Kidney epithelial cell (primary cell): ENCODE measurements at places on chromosomes 11 and 22. TPM values are rescaled to one million over a fixed set of nuclear protein-coding genes. Genes with fewer than 3 reads are reported as not detected.

Gene NCR3LG1
- total RNA-seq = 10.1 and 11.4 TPM in 2 replicates

DNA sequence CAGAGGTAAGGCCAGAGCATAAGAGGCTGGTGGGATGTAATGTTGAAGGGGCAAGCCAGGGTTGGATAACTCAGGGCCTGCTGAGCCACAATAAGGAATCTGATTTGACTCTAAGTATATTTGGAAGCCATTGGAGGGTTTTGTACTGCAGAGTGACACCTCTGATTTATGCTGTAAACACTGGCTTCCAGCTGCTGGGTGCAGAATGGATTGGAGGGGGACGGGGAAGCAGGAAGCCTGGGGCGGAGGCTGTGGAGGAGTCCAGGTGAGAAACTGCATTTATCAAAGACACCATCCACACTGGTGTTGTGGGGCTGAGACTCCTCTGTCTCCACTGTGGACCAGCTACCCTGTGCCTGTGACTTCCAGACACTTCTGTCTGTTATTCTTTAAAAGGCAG is 26.8 kb downstream of the MIAT start:
- DNase-seq = no peak

- peak; percentile 10 for DNase-seq
Observed at GRCh38 chr22:22884010-22884887, 3.4 kb upstream of the IGLL5 start.

Gene TSSC4
- 62.0 and 73.2 TPM in 2 replicates for total RNA-seq

Gene CDC42EP2
- total RNA-seq = 37.4 and 46.4 TPM in 2 replicates

- no peak for DNase-seq
Observed at GRCh38 chr11:79931692-79932091, 490.9 kb upstream of the TENM4 start.

- DNase-seq = peak; percentile 21
Observed at GRCh38 chr22:32202539-32203180, 2.2 kb downstream of the RFPL2 start.

GRCh38 chr11:106493751-106494150 is 416.3 kb downstream of the AASDHPPT start:
- no peak for DNase-seq

Gene NEFH
- 5.2 and 5.7 TPM in 2 replicates for total RNA-seq

Gene TRIM48
- not detected in 2 replicates for total RNA-seq

- DNase-seq = no peak
Observed at GRCh38 chr11:27111896-27112295, 71.3 kb downstream of the BBOX1 start.

Gene OR2AT4
- total RNA-seq = not detected in 2 replicates

DNA sequence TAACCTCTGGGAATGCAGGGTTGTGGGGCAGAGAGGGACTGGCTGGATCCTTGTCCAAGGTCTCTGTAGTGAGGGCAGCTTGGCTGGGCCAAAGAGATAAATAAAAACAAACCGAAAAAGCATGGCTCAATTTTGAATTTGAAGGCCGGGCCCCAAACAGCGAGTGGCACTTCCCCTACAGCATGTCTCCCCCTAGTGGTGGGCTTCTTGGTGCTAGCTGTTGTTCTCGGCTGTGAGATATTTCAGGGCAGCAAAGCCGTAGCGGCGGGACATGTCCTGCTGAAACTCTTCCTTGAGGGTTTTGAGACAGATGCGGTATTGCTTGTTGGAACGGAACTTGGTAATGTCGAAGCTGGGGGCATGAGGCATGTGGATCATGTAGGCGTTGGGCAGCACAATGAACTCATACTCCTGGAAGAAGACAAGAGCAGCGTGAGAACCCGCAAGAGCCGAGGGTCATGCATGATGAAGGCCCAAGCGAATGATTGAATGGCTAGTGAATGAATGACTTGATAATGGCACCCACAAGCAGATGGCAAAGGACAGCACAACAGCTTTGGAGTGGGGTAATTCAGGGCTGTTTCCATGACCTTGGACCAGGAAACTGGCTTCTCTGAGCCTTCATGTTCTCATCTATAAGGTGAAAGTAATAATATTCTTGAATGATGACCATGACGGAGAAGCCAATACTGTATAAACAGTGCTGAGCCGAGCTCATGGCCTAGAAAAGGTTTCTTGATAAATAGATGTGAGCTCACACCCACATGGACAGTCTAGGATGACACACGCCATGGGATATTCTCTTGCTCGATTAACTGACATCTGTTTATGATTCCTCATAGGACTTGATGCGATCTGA is 216.3 kb upstream of the SYN3 start:
- no peak for DNase-seq

GRCh38 chr11:105915021-105915420 is 107.0 kb downstream of the MSANTD4 start:
- DNase-seq = no peak
